Stimulated activated CD4-positive, alpha-beta T cell treated with anti-CD3 and anti-CD28 coated beads, Interleukin-1b, Interleukin-23, amount 100 ng/mL, for 1 hour (primary cell): ENCODE measurements at places on chromosomes 2 and 18.

DNA sequence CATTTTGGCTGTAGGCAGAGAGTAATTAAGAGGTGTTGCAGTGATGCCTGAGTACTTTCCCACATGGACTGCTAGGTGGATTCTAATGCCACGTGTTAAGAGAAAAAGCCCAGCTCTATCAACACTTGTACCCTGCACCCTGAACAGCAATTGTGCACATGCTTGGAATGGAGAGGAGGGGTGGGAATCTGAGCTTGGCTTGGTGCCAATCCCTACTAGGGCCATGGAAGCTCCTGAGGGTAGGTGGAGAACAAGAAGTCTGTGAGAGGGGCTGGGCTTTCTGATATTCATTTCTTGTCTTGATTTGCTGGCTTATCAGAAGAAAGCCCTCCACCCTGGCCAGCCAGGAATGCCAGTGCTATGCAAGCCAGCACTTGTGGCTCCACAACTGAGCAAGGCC lies 292.2 kb downstream of the KCNS3 start:
- no peak for DNase-seq

DNA sequence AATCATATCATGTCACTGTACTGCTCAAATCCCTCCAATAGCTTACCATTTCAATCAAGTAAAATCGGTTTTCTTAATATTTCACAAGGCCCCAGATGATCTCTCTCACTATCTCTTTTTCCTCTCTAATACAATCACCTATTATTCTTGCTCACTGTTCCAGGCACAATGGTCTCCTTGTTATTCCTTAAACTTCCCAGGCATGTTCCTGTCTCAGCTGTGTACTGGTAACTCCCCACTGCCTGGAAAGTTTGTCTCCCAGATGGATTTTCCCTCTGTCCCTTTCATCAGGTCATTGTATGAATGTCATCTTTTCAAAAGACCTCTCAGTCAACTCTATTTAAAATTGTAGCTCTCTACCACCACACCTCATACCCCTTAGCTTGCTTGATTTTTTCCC lies 30.7 kb upstream of the FANCL start:
- no peak for DNase-seq

- DNase-seq, result no peak
Observed at GRCh38 chr2:202508686-202509085, 126.1 kb upstream of the FAM117B start.

DNA sequence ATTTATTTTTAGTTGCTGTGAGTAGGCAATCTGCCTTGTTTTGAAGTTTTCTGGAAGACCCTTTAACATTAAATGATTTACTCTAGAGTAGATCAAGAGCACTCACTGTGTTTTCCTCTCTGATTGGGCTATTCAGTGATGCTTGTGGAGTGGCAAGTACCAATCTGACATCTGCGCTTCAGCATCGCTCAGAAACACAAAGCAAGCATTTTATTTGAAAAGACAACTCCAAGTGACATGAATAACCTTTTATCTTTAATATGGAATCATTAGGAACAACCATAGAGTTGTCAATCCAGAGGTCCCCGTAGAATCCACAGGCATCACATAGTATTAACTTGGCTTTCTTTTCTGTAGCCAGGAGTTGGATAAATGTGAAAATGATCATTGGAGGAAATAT lies 114.7 kb downstream of the CPS1 start:
- DNase-seq, result no peak

GRCh38 chr2:121088251-121089165 lies 196.5 kb downstream of the TFCP2L1 start:
- DNase-seq, result no peak

- no peak for DNase-seq
Observed at GRCh38 chr2:51795248-51795888, 763.4 kb upstream of the NRXN1 start.

- no peak for DNase-seq
Observed at GRCh38 chr2:201685156-201685555, 13.3 kb downstream of the MPP4 start.

GRCh38 chr2:135494917-135495316 lies 36.1 kb downstream of the ZRANB3 start:
- no peak for DNase-seq

DNA sequence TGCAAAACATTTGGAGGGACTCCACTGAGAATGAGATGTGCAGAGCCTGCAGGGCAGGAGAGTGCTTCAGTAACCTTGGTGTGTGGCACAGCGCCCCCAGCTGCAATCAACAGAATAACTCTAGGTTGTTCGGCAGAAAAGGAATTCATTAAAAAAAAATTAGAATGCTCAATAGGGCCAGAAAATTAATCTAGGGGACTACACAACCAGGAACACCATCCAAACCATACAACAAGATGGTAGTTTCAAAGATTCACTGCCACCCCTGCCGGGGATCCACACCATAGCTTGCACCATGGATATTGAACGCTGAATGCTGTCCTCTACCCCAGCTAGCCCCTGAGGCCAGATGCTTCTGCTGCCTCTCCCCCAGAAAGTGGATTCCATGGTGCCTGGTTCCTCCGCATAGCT lies 50.1 kb downstream of the THUMPD2 start:
- DNase-seq, result no peak

DNA sequence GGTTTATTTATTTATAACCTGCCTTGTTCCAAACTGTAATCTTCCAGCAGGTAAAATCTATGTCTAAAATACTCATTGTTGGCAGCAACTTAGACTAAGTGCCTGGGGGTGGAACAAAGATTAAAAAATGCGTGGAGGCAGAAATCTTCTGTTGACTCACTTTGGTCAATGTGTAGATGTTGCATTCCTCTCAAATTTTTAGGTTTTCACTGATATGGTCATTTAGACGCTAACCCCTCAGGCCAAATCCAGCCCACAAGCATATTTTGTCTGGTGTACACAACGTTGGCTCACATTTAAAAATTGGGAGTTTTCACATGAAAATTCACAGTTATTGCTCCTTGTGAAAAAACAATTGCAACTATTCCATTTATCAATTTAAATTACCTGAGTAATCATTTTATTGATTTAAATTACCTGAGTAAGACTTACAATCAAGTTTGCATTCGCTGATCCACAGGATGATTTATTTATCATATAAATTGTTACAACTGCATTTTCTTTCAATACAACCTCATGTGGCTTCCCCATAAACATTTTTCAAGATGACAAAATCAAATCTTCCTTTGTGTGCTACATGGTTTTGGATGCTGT lies 564.2 kb downstream of the TSN start:
- no peak for DNase-seq

DNA sequence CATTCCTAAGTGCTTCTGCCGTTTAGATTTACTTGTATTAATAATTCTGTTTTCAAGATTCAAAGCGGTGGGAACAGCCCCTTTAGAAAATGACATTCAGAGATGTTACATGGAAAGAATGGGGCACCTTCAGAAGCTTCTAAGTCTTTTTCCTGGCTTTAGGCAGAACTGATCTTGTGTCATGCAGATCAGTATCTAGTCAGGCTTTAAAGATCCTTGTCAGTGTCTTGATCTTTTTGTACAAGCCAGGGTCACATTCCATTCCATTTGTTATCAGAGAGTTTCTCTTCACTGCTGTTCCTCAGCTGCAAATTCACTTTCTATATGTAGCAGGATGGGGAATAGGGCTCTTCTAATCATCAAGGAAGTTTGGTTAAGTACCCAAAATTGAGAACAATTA lies 275.3 kb downstream of the DCC start:
- no peak for DNase-seq

- no peak for DNase-seq
Observed at GRCh38 chr18:13611601-13612195, 114.7 kb downstream of the FAM210A start.

DNA sequence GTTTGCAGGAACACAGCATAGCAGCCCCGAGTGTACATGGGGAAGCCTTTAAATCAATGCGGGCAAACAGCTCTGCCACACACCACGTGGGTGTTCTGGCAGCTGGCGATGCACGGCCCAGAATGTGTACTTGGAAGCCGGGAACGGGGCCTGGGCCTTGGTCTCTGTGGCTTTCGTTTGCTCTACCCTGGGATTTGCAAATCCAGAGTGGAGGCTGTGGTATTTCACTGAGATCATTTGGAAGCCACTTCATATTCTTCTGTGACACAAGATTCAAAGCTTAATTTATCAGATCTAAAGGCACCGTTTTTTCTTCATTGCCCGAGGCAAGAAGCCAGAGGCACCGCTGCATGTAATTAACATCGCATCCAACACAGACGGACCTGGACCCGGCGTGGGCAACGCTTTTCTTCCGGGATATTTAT lies 246.3 kb upstream of the MYT1L start:
- no peak for DNase-seq

DNA sequence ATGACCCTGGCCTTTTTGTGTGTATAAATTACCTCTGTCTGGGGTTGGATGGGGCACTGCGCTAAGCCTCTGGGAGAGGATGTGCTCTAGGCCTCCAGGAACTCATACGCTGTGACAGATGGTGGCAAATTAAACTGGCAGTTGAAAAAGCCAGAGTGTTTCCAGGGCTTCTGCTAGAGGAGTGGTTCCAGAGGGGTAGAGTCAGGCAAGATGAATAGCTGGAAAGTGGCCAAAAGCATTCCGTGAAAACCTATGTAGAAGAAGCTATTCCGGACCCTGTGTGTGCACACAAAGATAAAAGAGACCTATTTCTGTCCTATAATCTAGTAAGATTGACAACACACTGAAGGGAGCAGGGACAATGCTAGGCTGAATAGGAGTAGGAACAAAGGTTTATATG lies 84.8 kb downstream of the ACTR3 start:
- no peak for DNase-seq

DNA sequence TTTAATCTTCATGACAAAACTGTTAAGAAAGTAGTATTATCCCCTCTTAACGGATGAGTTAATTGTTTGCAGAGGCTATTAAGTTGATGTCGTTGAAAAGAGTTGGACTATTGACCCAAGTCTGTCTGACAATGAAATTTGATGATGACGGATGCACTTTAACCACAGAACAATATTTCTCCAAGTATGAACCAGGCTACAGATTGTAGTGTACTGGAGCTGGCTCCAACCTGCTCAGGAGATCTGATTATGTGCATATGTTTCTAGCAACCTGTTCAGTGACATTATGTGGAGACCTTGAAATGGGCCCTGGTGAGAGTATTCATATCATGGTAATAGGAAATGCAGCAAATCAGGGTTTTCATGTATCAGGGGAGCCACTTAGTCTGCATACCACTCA lies 174.1 kb downstream of the CDH7 start:
- DNase-seq, result no peak

DNA sequence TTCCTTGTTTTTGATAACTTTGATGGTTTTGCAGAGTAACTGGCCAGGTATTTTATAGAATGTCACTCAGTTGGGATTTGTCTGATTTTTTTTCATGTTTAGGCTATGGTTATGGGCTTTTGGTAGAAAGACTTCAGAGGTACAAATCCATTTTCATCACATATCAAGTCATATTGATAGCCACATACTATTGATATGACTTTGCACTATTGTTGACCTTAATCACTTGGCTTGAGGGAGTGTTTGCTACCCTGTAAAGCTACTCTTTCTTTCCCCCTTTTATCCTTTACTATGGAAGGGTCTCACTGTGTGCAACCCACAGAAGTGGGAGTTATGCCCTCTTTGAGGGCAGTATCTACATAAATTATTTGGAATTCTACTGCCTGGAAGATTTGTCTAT lies 109.8 kb downstream of the BABAM2 start:
- no peak for DNase-seq

GRCh38 chr2:161113693-161114575 lies 46.3 kb upstream of the TANK start:
- no peak for DNase-seq

DNA sequence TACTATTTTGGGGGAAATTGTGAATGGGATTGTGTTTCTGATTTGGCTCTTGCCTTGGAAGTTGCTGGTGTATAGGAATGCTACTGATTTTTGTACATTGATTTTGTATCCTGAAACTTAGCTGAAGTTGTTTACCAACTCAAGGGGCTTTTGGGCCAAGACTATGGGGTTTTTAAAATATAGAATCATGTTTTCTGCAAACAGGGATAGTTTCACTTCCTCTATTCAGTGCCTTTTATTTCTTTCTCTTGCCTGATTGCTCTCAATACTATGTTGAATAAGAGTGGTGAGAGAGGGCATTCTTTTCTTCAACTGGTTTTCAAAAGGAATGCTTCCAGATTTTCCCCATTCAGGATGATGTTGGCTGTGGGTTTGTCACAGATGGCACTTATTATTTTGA lies 1383.8 kb upstream of the ACVR2A start:
- DNase-seq, result no peak

- DNase-seq, result no peak
Observed at GRCh38 chr2:35125871-35126270, 1229.7 kb upstream of the CRIM1 start.

- DNase-seq, result no peak
Observed at GRCh38 chr2:2524348-2524941, 193.4 kb upstream of the MYT1L start.

- DNase-seq, result no peak
Observed at GRCh38 chr2:151664520-151664919, 69.8 kb downstream of the NEB start.

DNA sequence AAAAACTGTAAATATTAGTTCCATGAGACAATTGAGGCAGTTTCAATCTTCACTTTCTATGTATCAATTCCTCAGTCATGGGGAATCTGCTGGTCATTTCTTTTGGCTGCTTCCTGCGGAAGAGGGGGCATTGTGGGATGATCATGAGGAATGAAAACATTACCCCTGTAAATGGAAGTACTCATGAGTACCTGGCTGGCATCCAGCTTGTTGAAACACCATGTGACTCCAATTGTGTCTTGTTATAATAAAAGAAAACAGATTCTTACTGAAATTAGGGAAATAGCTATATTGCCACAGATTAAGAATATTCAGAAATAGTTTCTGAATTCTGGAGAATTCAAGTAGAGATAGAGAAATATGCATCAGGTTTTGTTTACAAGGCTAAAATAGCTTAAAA lies 41.6 kb upstream of the GPR39 start:
- DNase-seq, result no peak

DNA sequence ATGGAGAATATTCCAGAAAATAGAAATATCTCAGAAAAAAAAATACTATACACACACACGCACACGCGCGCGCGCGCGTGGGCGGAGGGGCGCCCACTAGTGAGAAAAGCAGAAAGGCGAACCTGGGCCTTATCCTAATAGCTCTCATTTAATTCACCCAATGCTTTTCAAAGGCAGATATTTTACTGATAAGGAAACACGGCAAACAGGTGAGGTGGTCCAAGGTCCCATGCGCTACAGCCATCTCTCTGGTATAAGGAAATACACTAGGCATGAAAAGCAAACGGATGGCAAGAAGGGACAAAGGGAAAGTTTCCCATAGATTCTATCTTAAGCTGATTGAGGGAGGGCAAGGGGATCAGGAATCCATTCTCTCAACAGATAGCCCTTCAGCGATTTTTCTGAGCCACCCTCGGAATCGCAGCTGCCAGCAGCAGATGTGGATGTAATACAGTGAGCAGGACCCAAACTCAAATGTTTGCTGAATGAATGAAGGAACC lies 136.7 kb downstream of the TMEM247 start:
- DNase-seq, result no peak

GRCh38 chr2:25105336-25106085 lies 62.9 kb downstream of the POMC start:
- DNase-seq, result no peak

- no peak for DNase-seq
Observed at GRCh38 chr18:49874238-49874637, 60.9 kb upstream of the ACAA2 start.
